Stimulated activated CD4-positive, alpha-beta T cell treated with anti-CD3 and anti-CD28 coated beads, Interleukin-4, amount 100 ng/mL, for 48 hours (primary cell): ENCODE measurements at places on chromosomes 4 and X.

- DNase-seq, result no peak
These were observed 191.5 kb downstream of the EDA start for GRCh38 chrX:69807400-69807799.

GRCh38 chr4:141711211-141711610 is 74.8 kb downstream of the IL15 start:
- DNase-seq, result no peak

GRCh38 chrX:12241026-12241425 is 102.8 kb downstream of the FRMPD4 start:
- DNase-seq, result no peak

DNA sequence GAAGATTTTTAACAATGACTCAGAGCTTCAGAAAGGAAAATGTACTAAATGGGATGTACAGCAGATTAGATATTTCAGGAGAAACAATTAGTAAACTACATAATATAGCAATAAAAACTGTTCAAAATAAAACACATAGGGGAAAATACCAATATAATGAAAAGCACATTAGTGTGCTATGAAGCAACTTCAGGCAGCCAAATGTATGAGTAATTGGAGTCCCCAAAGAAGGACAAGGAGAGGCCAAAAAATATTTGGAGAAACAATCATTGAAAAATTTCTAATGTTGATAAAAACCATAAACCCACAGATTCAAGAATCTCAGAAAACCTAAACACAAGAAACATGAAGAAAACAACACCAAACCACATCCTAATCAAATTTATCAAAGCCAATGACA is 129.3 kb upstream of the CHRDL1 start:
- DNase-seq, result no peak

GRCh38 chr4:109395694-109396093 is 37.9 kb upstream of the SEC24B start:
- no peak for DNase-seq

- DNase-seq, result no peak
These were observed 105.9 kb downstream of the CT47B1 start for GRCh38 chrX:120769576-120770341.

- DNase-seq, result no peak
These were observed 139.7 kb downstream of the TSPAN5 start for GRCh38 chr4:98518559-98519267.

- DNase-seq, result no peak
These were observed 330.3 kb upstream of the EPHA5 start for GRCh38 chr4:66000510-66001117.

GRCh38 chr4:107991945-107992630 is 2.4 kb downstream of the HADH start:
- no peak for DNase-seq

DNA sequence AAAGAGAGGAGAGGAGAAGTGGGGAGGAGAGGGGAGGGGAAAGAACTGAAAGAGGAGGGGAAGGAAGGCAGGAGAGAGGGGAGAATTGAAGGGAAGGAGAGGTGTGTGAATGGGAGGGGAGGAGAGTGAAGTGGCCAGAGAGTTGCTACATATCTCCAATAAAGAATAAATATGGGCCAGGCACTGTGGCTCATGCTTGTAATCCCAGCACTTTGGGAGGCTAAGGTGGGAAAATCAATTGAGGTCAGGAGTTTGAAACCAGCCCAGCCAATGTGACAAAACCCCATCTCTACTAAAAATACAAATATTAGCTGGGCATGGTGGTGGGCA is 482.4 kb downstream of the NAF1 start:
- no peak for DNase-seq

DNA sequence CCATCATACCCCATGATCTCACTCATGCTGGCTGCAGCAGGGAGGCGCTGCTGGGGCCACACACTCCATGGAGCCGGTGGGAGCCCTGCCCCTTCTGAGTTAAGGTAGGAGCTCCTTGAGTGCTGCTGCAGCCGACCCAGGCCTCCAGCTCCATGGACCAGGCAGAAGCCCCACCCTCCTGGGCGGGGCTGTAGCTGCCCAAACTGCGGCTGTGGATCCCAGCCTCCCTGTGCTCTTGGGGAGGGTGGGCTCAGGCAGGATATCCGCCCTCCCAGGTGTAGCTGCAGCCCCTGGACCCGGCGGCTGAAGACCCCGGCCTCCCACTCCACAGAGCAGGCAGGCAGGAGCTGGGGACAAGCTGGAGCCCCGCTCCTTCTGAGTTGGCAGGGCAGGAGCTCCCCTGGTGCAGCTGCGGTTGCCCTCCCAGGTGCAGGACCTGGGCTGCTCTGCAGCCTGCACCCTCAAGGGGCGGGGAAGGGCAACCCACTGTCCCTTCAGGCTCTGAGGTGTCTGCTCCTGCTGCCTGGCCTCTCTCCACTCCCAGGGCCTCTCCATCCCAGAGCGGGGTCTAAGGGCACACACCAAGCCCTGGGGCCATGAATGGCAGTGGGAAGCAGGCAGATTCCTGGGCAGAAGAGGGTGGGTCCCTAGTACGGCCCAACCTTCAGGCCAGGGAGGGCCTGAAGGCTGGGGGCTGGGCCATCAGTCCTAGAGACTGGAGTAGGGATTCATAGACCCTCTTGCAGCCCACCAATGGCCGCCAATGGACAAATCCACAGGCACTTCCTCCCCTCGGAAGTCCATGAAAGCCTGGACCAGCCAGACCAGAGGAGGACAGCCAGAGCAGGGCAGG is 466.1 kb downstream of the DTHD1 start:
- DNase-seq, result no peak

GRCh38 chrX:23434356-23434884 is 99.8 kb downstream of the PTCHD1 start:
- DNase-seq, result no peak

- no peak for DNase-seq
These were observed 23.3 kb downstream of the PRKX start for GRCh38 chrX:3690140-3690539.

DNA sequence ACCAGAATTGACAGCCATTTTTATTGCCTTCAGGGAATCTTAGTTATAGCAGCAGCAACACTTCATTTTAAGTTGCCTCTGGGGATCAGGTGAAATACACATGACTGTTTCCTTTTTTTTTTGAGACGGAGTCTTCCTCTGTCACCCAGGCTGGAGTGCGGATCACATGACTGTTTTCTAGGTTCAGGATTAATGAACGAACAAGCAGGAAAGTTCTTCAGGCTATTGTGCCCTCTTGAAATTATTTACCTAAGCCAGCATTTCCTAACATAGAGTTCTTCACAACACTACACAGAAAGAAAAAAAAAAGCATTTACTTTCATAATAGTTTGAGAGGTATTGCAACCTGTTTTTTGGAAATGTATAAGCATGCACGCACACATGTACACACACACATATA is 2032.8 kb downstream of the PCDH7 start:
- DNase-seq, result no peak

DNA sequence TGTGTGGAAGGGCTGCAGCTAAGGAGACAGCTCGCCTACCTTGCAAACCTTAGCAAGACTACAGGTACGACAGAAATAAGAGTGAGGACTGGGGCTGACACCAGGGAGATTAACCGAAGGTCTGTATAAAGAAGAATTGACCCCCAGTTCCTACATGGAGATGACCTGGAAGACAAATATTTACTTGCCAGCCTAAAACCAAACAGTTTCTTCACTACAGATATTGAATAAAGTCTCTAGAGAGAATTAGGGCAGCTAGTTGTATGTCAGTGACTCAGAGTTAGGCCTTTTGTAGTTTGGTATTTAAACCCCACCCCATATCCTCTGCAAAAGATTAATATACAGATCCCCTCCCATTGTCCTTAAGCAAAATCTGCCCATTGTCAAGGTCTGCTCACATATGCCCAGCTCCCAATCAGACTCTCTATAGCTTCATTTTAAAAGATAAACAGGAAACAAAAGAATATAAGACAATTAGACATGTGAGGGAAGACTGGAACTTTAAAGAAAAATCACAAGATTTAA is 28.1 kb upstream of the FRMPD3 start:
- no peak for DNase-seq

- DNase-seq, result no peak
These were observed 2.2 kb downstream of the AIMP1 start for GRCh38 chr4:106318511-106318910.

DNA sequence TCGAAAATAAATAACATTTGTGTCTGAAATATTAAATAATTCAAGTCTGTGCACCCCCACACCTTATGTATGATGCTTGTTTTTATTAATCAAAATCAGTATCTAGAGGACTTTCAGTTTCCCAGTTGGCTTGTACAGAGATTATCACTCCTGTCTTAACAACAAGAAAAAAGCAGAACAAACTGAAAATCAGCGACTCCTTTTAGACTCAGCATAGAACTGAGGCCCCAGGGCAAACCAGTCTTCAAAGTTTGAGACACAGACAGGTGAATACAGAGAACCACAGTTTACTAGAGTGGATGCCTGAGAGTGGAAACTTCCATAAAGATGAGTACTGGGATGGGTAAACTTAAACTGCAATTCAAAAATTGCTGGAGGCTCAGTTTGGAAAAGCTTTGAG is 142.8 kb upstream of the KLF8 start:
- DNase-seq, result no peak

DNA sequence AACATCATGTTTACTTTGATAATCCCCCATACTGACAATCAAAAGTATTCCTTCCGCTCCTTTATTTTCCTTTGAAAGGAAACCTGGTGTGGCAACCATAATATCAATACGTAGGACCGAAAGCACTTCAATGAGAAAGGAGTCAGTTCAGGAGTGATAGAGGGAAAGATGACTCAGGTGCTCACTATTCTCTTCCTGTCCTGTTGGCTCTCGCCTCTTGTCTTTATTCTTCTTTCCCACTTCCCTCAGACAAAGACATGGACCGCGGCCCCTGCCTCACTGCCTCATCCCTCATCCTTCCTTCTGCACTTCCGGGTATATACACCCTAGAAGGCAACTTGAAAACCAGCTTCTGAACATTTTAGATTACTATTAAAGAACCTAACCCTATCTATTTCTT is 49.8 kb upstream of the TNIP3 start:
- no peak for DNase-seq

DNA sequence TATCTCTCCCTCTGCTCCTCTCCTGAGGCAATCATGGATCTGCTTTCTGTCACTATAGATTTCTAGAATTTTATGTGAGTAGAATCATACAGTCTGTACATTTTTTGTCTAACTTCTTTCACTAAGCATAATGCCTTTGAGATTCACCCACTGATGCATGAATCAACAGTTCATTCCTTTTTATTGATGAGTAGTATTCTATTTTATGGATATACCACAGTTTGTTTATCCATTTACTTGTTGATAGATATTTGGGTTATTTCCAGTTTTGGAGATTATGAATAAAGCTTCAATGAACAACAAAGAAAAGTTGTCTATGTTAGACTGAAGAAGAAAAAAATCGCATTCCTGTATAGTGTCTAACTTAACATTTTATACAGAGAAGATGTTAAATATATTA is 30.5 kb downstream of the PHKA1 start:
- DNase-seq, result no peak

GRCh38 chr4:147134536-147135210 is 189.0 kb upstream of the TTC29 start:
- no peak for DNase-seq
